ENCODE measurements at places on chromosomes 2 and 18.

DNA sequence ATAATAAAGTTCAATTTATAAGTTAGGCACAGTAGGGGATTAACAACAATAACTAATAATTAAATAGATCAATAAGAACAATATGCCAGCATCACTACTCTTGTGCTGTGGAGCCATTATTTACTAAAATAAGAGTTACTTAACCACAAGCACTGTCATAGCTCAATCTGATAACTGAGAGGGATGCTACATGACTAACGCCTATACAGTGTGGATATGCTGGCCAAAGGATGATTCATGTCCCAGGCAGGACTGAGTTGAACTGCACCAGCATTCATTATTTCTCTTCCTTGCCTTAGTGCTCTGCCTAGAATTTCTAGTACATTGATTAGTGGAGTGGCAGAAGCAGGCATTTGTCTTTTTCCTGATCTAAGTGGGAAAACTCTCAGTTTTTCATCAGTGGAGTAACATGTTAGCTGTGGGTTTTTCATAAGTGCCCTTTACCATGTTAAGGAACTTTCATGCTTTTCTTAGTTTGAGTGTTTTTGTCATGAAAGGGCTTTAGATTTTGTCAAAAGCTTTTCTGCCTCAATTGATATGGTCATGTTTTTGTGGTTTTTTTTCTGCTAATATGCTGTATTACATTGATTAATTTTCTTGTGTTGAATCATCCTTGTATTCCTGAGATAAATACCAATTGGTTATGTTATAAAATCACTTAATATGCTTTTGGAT, 21.7 kb downstream of the KIAA1328 start:
- no peak for DNase-seq

GRCh38 chr18:45137087-45137419, 456.4 kb downstream of the SETBP1 start:
- no peak for DNase-seq

DNA sequence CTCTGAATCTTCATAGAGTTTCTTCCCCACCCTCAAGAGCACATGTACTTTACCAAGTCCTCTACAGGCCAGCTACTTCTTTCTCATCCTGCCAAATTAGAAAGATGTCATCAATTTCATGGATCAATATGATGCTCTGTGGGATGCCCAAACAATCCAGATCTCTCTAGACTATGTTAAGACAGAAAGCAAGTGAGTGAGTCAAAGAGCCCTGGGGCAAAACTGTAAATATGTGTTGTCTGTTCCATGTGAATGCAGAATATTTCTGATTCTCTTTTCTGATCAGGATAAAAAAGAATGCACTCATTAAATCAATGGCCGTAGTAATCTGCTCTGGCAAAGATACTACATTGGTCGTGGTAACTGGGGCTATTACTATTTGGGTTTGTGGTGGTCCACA, 53.1 kb upstream of the ROCK2 start:
- DNase-seq, result no peak

- DNase-seq, result no peak
Observed at GRCh38 chr2:102301867-102302362, 9.4 kb upstream of the IL1RL1 start.

DNA sequence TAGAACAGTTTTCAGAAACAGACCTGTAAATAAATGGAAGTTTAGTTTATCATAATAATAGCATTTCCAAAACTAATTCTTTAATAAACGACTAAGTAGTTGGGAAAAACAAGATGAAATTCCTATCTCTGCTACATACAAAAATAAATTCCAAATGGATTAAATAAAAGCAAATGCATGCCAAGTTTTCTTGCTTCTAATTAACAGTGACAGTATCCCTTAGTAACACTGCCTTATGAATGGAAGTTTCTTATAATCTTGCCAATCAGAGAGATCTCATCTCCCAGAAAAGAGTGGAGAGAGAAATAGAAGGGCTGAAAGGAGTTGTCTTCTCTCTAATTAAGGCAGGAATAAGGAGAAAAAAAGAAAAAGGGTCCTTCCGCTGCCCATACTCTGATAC, 133.9 kb downstream of the GFPT1 start:
- DNase-seq, result no peak

GRCh38 chr2:64698668-64699444, 45.1 kb upstream of the SERTAD2 start:
- DNase-seq, result no peak

GRCh38 chr2:186551323-186552050, 38.4 kb upstream of the ITGAV start:
- DNase-seq, result no peak

- DNase-seq, result no peak
Observed at GRCh38 chr2:127515383-127515915, 10.8 kb downstream of the IWS1 start.

DNA sequence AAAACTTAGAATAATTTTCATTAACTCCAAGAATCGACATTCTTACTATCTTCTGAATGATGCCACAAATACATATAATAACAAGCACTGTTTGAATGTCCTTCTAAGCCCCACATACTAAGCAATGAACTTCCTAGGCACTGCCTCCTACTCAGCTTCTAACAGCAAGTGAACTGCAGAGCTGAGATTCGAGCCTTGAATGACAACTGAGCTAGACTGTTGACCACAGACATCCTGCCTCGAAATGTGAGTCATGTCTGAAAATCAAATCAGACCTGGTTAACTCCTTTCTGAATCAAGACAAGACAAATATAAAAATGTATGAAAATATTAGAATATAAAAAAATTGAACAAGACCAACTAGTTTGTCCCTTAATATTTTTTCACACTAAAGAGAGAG, 108.1 kb downstream of the MYT1L start:
- no peak for DNase-seq

DNA sequence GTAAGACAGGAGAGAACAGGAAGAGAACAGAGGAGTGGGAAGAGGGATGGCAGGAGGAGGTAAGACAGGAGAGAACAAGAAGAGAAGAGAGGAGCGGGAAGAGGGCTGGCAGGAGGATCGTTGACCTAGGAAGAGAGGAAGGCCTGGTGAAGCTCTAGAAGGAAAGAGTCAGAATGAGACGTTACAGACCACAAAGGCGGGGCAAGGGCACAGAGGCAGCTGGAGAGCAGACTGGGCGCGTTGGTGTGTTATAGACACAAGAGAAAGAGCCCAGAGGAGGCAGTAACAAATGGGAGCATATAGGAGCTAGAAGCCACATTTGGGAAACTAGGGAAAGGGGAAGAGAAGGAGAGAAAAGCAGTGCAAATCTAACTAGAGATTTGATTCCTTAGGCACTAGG, 26.6 kb downstream of the PTRHD1 start:
- no peak for DNase-seq

DNA sequence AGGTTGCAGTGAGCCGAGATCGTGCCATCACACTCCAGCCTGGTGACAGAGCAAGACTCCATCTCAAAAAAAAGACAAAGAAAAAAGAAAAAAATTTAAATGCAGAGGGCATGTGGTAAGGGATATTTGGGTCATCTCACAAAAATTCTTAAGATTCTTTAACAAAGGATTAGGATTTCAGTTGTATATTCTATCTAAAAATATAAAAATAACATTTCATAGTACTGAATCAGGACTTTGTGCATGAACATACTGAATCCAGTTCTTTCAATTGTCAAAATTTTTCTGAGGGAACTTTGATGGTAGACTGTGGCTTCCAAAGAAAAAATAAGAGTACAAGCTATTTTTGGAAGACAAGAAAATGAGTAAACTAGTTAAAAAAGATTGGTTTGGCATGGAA, 6.5 kb upstream of the PPP3R1 start:
- no peak for DNase-seq

- DNase-seq, result no peak
Observed at GRCh38 chr18:58507880-58508279, 121.0 kb downstream of the ALPK2 start.

DNA sequence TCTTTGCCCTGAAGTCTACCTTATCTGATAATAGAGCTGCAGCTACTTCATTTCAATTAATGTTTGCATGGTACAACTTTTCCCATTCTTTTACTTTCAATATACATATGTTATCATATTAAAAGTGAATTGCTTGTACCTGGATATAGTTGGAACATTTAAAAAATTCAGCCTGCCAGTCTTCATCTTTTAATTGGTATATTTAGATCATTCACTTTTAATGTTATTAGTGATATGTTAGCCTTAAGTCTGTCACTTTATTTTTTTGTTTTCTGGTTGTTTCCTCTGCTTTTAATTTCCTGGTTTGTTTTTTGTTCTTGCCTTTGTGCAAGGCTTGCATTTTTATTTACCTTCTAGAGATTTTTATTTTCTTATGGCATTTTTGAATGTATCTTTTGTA, 158.2 kb downstream of the GALNT1 start:
- DNase-seq, result no peak

GRCh38 chr2:15825276-15825980, 114.9 kb upstream of the MYCN start:
- DNase-seq, result no peak

DNA sequence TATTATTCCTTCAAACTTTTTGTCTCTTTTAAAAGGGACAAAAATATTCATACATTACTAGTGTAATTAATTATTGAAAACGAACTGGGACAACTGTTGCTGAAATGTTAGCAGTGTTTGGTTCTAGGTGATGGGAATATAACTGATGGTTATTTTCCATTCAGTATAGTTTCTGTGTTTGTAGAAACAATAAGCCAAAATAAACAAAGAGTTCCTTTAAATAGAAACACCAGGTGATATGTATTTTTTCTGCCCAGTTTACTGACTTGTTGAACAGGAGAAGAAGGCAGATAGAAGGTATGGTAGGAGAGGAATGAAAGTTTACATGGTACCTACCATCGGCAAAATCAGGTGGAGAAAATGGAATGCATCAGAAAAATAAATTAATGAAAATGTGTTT, 74.2 kb downstream of the LYPD6B start:
- DNase-seq, result no peak

GRCh38 chr2:189297446-189297845, 117.9 kb upstream of the COL5A2 start:
- no peak for DNase-seq

GRCh38 chr2:66929632-66930338, 467.3 kb upstream of the ETAA1 start:
- DNase-seq, result no peak

GRCh38 chr18:41226186-41226585, 728.8 kb upstream of the PIK3C3 start:
- no peak for DNase-seq

- DNase-seq, result no peak
Observed at GRCh38 chr2:63587814-63588384, 378 bp downstream of the WDPCP start.

DNA sequence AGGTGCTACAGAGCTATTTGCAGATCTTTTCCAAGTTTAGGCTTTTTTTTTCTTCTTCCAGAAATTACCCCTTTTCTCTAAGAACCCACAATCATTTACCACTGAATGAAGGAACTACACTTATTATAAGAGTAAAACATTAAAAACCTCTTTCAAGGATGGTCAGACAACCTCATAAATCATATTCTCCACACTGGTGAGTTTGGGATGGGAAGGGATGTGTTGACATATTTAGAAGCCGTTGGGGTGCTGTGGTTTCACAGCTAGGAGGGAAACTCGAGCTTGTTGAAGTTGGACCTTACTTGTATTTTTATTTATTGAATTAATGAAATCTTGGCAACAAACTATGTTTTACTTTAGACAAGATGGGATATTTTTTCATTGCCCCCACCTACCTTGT, 289.4 kb upstream of the MEIS1 start:
- no peak for DNase-seq

GRCh38 chr2:191747170-191747530, 69.2 kb downstream of the NABP1 start:
- DNase-seq, result no peak

DNA sequence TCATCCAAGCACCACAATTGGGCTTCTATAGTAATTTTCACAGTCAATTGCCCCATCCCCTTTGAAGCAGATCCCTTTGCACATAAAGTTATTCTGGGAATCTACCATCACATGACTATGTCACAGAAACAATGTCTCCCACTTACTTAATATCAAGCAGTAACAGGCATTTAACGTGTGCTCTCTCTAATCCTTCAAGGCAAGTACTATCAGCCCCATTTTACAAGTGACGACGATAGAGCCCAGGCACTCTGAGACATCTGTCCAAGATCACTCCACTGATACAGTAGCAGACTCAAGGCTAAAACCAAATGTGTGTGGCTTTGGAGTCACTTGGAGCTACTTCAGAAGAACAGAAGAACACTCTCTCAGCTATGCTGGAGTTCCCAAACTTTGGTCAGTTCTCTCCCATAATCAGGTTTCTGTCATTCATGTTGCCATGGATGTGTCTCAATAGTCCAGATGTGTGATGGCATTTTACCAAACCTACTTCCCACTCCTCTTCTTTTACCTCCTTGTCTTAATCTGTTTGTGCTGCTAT, 39.7 kb downstream of the PID1 start:
- no peak for DNase-seq

DNA sequence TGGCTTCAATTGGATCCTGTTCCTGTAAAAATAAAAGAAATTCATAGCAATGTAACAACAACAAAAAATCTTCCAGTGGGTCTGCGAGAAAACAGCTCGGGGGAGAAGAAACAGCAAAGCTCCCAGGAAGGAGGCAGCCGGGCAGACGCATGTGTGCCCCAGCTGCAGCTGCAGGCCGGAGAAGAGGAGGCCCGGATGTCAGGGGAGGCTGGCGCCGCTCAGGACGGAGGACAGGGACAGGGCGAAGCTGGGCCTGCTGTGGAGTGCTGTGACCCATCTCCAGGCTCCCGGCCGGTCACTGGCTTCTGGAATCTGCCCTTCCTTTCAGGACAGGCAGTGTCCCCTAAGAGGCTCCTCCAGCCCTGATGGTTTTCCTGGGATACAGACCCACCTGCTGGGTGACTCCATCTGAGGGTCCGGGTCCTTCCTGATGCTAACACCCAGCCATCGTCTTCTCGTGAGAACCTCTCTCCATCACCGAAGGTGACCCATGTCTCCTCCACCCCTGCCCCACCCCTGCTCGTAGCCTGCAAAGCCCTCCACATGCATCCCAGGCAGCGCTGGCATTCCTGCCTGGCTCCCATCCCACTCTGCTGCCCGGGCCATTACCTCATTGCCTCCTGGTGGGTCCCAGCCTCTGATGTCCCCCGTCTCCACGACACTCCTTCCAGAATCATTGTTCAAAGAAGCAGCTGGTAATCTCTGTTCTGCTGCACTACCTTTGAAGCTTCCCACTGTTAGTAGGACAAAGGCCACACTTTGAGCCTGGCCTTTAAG, 145.4 kb upstream of the TWIST2 start:
- no peak for DNase-seq

DNA sequence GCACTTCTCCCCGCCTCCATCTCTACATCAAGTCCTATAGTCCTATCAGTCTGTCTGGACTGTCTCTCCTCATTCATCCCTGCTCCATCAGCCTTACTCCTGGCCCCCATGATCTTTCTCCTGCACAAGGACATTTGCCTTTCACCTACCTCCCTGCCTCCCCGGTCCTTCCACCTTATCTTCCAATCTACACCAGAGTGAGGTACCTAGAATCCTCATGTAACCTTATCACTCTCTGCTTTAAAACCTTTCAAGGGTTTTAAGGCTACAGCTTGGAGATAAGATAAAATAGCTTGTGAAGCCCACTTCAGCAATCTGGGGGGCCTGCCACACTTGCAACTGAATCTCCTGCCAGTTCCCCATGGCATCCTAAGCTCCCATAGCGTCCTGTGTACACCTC, 12.8 kb downstream of the CDC42EP3 start:
- DNase-seq, result no peak

- no peak for DNase-seq
Observed at GRCh38 chr2:147665105-147665504, 179.7 kb upstream of the ACVR2A start.

- no peak for DNase-seq
Observed at GRCh38 chr18:52441794-52442193, 101.8 kb downstream of the DCC start.
